ENCODE measurements at places on chromosomes 3 and 15.

GRCh38 chr15:82040862-82041261 is 5.0 kb downstream of the MEX3B start:
- DNase-seq = peak; percentile 88

DNA sequence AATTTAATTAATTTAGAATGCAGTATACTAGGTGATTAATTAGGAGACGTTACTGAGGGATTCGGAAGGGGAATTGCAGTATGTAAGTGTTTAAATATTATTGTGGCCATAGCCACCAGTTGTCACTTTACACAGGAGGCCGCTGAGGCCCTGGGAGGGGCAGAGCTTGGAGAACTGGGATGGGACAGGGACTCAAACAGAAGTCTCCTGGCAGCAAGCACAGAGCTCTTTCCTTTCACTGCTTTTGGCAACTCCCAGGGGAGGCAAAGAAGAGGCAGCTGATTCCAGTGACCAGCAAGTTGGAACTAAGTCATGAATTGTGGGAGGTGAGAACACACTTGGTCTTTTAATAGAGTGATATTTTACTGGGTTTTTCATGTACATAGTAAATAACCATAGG is 248.6 kb downstream of the RPLP1 start:
- DNase-seq = peak; percentile 75

DNA sequence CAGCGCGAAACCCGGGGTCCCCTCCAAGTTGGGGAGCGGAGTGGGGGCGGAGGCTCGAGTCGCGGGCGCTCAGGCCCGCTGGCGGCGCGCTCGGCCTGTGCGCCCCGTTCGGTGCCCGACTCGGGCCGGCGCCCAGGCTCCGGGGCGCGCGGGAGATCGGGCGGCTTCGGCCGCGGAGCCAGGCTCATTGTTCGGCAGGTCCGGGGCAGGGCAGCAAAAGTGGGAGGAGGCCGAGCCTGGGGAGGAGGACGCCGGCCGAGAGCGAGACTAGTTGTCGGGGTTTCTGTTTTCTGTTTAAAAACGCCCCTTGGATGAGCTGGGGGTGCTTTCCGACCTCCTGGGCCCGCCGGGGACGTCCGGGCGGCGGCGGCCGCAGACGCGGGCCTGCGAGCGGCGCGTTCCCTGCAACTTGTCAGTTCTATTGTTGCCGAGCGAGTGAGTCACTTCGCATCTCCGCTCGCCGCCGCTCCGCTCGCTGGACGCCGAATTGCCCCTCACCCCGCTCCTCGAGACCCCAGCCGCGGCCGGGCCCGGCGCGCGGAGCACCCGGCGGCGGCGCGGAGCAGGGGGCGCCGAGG is 676 bp downstream of the TCF12 start:
- peak; percentile 19 for DNase-seq

DNA sequence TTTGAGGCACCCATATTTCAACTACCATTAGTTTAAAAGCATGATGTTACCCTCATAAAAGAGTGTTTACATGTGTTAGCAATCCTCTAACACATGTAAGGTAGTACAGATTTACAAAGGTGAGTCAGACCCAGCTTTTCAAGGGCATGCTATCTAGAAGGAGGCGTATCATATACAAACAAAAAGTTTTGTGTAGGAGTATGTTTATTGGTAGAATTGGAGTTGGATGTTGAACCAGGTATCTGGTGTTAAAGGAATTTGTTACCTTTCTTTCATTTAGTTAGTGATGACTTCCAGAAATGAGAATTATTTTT is 2.4 kb downstream of the HACD3 start:
- DNase-seq = no peak

GRCh38 chr15:80556694-80557367 is 138.3 kb upstream of the ABHD17C start:
- DNase-seq = no peak

- no peak for DNase-seq
Observed at GRCh38 chr3:115861166-115861733, 237.9 kb downstream of the GAP43 start.

GRCh38 chr3:149534671-149535332 is 60.3 kb downstream of the TM4SF4 start:
- peak; percentile 93 for DNase-seq

- DNase-seq = no peak
Observed at GRCh38 chr3:42220436-42221121, 45.4 kb downstream of the CCK start.

DNA sequence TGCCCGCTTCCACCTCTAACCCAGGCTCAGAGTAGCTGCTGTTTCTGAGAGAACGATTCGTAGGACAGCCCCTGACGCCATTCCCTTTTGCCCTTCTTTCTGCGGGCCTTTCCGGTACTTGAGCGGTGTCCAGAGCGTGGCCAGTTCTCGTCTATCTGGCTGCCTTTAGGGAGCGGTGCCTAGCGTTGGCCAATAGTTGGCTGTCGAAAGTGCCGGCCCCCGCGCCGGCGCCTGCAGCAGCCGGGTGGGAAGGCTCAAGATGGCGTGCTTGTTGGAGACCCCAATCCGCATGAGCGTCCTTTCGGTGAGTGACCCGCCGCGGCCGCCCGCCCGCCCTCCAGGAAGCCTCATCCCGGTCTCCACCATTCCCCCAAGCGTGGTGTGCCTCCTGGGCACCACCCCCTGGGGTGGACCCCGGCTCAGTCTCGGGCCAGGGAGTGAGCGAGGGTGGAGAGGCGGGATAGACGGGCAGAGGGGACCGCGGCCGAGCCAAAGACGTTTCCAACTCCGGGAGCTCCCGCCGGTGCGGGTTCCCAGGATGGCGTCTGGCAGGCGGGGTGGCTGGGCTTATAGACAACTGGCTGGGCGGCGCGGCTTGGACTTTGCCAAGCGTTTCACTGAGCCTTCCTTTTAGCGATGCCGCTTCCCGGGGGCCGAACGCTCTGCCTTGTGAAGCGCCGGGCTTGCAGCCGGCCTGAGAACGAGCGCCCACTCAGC is at the start of gene ARMC8:
ARMC8 (plus strand) TSS at position 6 of the 717 bp plus-strand sequence; CDS start at position 260, 254 bp downstream.
- no peak for DNase-seq

DNA sequence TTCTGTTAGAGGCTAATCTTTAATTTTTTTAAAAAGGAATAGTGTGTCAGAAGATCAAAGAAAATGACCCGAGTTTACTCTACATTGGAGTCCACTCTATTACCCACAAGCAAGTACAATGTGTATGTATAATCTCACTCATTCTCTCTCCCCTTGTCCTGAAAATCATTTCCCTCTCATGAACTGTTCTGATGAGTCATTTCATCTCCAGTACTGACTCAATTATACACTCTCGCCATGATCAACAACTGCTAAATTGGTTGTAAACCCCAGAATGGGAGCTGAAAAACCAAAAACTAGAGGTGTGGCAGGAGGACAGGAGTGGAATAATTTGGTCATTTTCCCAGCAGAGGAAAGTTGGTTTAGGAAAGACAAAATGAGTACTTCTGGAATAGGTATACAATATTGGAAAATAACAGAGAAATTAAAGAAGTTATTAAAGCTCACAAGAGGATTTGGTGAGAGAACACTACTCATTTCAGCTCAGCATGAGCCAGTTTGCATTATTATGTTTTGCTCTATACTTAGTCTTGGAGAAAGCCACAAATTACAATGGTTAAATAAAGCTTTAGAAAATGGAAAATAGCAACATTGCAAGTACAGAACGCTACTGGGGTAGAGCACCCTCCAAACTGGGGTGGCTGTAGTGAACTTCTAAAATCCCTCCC is 144.3 kb upstream of the PFN2 start:
- DNase-seq = no peak

- no peak for DNase-seq
Observed at GRCh38 chr15:78092261-78093041, at the start of gene SH2D7. Gene SH2D7 (plus strand): TSS chr15:78092561. CDS start chr15:78092585, 24 bp downstream.

DNA sequence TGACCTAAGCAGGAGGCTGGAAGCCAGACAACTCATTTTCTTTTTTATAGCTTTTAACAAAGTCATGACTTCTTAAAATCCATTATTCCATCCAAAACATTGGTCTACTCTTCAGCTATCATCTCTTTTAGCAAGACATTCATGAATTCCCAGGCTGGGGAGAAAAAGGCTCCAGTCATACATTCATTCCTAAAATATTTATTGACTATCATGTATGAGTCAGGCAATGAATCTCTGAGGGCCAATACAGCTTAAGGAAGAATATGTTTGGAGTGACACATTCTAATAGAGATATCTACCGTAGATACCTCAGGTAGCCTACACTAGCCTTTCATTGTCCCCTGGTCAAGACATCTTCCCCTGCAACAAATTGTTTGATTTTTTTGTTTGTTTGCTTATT is 196.4 kb upstream of the NANOGP8 start:
- DNase-seq = no peak

DNA sequence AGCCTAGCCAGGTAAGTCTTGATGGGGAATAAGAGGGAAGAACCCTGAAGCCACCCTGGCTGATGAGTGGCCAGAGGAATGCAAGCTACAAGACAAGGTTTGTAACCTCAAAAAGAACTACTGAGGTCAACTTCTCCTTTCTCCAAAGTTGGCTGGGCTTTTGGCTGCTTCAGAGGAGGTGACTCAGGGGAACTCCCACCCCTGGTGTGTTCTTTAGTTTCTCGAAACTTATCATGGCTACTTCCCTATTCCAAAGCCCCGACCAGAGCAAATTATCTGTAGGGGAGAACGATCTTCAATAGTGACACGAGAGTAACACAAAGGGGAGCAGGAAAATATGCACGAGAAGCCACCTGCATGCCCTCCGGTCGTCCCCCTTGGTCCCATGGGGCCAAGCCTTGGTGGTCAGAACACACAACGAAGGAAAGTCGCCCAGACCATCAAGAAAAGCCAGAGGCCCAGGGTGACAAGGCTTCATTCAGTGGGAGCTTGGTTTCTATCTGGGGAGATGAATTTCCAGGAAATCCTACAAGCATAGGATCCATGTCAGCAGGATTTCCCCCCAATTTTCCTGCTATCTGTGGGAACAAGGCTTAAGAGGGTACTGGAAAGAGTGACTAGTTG is 6.5 kb upstream of the BCL2A1 start:
- DNase-seq = no peak

Data from NCI-H774 (cell line).